Activated CD4-positive, CD25-positive, alpha-beta regulatory T cell treated with anti-CD3 and anti-CD28 coated beads, Interleukin-2, amount 50 U/mL, for 16 hours (primary cell): ENCODE measurements at places on chromosomes 7 and 10.

DNA sequence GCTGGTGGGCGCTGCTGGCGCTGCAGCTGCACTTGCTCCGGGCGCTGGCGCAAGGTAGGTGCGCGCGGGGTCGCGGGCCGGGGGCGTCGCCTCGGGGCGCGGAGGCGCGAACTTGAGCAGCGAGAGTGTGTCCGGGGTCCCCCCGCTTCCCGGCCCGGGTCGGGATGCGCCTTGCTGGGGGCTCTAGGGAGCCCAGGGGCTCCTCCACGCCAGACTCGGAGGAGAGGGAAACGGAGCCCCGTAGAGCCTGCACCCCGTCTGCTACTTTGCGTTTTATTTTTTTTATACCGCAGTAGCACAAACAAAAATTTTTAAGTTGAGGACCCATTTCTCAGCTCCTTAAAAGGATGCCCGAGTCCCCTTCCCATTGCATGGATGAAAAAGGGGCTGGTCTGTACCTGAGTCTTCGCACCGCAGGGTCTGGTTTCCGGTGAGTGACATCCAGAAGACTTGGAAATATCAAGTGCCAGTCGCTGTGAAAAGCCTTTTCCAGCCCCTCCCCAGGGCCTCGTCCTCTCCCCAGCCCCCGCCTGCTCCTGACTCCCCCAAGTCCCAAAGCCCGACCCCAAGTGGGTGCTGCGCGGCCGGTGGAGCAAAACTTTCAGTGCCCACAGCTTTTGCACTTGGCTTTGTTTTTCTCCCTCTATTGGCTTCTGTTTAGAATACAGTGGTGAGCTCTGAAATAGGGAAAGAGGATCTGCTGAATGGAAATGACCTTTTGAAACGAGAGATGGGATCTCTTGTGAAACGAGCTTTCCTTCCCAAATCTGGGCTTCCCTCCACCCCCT lies 973 bp downstream of the SDK1 start:
- DNase-seq, result no peak

- no peak for DNase-seq
These were observed 45.0 kb downstream of the VWDE start for GRCh38 chr7:12358694-12359093.

- no peak for DNase-seq
These were observed 44.5 kb downstream of the PODXL start for GRCh38 chr7:131511774-131512535.

GRCh38 chr7:159213253-159213652 lies 68.6 kb upstream of the VIPR2 start:
- no peak for DNase-seq

DNA sequence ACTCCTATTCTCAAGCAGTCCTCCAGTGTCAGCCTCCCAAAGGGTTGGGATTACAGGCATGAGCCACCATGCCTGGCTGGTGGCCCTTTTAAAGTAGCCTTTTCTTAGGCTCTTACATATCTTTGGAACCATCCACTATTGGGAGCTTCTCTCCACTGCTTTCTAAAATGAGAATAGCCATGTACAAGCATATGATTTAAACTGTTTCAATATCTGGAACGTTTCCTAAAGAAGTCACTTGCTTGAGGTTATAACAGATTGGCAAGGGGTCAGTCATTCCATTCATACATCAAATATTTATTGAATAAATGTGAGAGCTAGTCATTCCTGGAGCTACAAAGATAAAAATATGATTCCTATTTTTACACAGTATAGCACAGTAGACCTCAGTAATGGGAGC lies 97.4 kb upstream of the LRGUK start:
- DNase-seq, result no peak

DNA sequence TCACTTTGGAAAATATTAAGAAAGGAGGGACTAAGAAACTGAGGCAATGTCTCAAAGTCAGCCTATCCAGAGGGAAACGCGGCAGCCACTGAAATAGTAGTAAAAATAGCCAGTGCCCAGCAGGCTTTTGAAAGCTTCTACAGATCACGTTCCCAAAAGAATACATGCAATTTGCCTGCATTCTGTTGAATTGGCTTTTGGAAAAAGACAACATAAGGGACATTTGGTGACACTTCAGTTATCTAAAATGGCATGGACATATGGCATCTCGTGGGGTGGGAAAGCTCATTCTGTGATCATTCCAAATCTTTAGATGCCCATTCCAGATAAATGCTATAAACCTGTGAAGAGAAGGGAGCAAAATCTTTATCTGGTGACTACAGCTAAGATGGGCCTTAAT lies 82.8 kb upstream of the PDE1C start:
- no peak for DNase-seq

DNA sequence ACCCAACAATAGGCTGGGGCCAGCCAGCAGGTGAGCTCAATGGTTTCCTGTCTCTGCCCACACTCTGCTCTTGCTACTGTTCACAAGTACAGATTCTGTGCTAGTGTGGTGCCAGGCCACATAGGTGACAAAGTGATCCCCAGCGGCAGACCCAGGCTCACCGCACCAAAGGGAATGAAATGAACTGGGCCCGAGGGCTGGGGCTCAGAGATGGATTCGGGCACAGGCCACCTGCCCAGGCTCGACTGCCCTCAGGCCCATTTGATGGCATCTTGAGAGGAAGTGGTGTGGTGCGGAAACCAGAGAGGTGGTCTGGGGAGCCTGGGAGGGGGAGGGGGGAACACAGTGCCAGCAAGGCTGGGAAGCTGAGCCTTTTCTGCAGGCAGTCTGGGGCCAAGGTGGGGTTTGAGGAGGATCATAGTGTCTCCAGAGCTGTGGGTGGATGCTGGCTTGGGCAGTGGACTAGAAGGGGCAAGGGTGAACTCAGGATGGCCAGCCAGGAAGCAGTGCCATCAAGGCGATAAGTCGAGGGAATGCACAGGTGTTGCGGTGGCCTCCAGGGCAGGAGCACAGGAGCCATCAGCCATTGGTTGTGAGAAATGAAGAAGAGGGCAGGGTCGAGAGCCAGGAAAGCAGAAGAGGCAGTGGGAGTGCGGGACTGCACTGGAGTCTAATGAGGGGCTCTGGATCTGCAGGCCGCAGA lies 85.2 kb downstream of the ARHGAP22 start:
- no peak for DNase-seq

DNA sequence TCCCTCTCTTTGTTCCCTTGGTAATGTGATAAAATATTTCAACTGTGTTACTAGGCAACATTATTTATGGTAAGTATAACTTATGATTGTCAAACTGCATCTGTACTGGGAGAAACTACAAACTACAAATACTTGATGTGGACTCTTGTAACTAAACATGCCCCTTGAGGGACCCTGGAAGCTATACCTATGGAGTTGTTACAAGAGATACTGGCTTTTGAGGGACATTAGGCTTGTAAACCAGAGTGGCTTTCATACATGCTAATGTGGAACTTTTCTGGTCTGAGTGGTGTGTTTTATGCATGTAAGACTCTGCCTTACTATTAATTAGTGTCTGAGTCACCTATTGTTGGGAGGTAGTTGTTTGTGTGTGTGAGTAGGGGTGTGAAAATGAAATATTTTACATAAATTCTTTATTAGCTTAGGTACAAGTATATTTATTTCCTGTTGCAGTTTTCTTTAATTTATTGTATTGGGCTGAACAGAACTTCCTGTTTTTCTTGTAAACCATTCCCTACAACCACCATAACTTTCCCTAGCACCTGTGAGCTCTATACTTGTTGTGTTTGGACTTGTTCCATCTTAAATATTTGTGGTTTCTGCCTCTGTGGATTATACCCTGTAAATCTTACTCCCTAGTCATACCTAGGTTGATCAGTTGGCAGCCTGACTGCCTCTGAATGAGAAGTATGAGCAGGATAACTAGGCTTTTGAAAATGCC lies 49.8 kb downstream of the STK31 start:
- DNase-seq, result no peak
